ENCODE measurements at places on chromosomes 5 and 9.

DNA sequence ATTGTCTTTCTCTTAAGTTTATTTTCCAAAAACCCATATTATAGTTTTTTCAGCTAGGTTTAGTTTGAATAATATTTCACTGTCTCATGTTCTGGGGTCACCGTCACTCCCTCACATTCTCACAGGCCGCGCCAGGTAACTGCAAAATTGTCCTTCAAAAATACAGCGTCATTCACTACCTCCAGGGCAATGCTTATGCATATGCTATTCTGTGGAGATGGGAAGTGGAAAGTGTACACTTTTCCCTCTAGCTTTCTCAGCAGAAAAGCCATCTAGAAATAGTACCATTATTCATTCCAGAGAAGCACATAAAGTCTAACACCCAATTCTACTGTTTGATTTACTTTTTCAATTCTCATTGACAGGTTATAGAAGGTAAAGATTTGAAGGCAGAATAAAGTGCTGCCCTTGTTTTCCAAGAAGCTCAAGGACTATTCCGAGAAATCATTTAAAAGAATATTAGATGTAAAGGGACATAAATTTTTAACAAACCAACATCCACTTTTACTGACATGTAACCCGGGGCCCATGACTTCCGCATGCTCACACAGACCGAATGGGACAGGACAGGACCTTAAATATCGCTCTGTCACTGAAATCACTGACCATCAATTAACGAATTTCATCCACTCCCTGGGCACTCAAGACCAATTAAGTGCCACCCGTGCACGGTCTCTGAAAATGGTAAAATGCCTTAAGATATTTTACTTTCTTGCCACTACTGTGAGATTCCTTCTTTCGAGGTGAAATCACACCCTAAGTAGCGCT lies 720 bp downstream of the NUDT12 start:
- DNase-seq: no peak

GRCh38 chr5:44267909-44268308 lies 121.3 kb downstream of the FGF10 start:
- DNase-seq: no peak

DNA sequence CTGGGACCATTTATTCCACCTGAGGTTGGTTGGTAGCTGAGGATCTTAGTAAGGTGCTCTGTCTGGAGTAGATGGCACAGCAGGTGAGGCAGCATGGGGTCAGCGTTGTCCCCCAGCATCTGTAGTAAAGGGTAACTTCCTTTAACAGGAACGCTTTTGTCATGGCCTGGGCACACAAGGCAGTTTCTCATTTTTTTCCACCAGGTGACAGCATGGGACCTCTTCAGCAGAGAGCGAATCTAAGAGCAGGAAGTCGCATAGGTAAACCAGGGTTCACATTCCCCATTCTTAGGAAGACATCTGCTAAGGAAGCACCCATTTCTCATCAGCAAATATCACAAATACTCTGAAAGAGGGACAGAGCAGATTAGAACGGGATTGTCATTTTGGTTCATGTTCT lies 56.5 kb downstream of the GPR107 start:
- DNase-seq: no peak

DNA sequence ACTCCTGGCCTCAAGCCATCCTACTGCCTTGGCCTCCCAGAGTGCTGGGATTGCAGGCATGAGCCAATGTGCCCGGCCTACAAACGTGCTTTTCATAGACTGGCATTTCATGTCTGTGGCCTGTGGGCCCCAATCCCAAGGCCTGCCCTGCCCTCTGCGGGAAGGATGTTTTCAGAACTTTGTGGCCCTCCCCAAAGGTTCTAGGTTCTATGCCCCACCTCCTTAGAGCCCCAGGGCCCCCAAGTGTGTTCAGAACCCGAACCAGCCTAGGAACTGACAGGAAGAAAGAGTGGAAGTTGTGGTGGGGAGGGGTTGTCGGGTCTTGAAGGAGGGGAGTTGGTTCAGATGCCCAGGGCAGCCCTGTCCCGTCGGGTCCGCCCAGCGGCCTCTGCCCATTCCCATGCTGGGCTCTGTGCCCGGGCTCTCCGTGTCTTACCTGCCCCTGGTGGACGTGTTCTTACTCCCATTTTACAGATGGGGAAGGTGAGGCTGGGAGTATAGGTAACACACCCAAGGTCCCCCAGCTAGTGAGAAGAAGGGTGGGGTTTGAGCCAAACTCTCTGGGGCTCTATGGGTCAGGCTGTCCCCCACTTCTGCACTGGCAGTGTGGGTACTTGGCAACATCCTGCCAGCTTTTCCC lies 175.8 kb upstream of the IER5L start:
- no peak for DNase-seq

DNA sequence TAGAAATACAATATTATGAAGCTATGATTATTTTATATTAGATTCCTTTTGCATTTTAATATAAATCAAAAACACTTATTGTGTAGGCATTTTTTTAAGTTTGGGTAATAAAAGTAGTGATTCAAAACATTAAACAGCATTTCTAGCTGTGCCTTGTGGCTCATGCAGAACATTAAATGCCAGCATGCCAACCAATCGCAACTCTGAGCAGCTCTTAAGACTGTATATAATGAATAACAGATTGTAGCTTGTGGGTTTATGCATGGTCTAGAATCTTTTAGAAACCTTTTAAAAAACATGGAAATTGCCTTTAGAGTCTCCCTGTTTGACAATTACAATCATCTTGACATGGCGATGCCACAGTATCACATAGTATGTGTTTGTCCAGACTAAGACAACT lies 903.8 kb downstream of the EFNA5 start:
- no peak for DNase-seq

GRCh38 chr5:54902791-54903473 lies 82.5 kb downstream of the ESM1 start:
- DNase-seq: no peak

- DNase-seq: no peak
Observed at GRCh38 chr9:6973762-6974161, 216.0 kb downstream of the KDM4C start.

GRCh38 chr9:110815361-110815760 lies 146.8 kb downstream of the MUSK start:
- DNase-seq: no peak

- DNase-seq: no peak
Observed at GRCh38 chr5:11928909-11929308, 24.7 kb upstream of the CTNND2 start.

GRCh38 chr5:52073993-52074689 lies 690.9 kb downstream of the ISL1 start:
- DNase-seq: no peak

GRCh38 chr9:25449503-25449902 lies 228.7 kb downstream of the TUSC1 start:
- no peak for DNase-seq

GRCh38 chr9:100211476-100211875 lies 112.4 kb downstream of the INVS start:
- no peak for DNase-seq

- no peak for DNase-seq
Observed at GRCh38 chr9:33884856-33885701, 68.1 kb downstream of the UBE2R2 start.

GRCh38 chr5:127441799-127442484 lies 75.5 kb upstream of the PRRC1 start:
- DNase-seq: no peak
